ENCODE measurements at places on chromosomes 6 and 20.

GRCh38 chr20:35510951-35511735 is 18.3 kb downstream of the C20orf173 start:
- H3K4me3 ChIP-seq, result no peak overlapping the region
- no peak for DNase-seq
- H3K27ac ChIP-seq, result no peak overlapping the region
- no peaks in the 10 kb centered on the region for H3K4me1 ChIP-seq
- H3K27me3 ChIP-seq, result no peaks in the 10 kb centered on the region

GRCh38 chr6:107550241-107550840 is 60.4 kb downstream of the SOBP start:
- H3K4me1 ChIP-seq, result no peaks in the 10 kb centered on the region
- H3K27ac ChIP-seq, result no peak overlapping the region
- no peak overlapping the region for H3K4me3 ChIP-seq
- H3K36me3 ChIP-seq, result no peaks in the 10 kb centered on the region
- no peak for DNase-seq

- peaks cover 10% of the 10 kb centered on the region for H3K36me3 ChIP-seq
- H3K27me3 ChIP-seq, result no peaks in the 10 kb centered on the region
- no peak overlapping the region for H3K27ac ChIP-seq
- H3K4me3 ChIP-seq, result no peak overlapping the region
- no peak for DNase-seq
These were observed 4.2 kb downstream of the UBE2J1 start for GRCh38 chr6:89348372-89348771.

DNA sequence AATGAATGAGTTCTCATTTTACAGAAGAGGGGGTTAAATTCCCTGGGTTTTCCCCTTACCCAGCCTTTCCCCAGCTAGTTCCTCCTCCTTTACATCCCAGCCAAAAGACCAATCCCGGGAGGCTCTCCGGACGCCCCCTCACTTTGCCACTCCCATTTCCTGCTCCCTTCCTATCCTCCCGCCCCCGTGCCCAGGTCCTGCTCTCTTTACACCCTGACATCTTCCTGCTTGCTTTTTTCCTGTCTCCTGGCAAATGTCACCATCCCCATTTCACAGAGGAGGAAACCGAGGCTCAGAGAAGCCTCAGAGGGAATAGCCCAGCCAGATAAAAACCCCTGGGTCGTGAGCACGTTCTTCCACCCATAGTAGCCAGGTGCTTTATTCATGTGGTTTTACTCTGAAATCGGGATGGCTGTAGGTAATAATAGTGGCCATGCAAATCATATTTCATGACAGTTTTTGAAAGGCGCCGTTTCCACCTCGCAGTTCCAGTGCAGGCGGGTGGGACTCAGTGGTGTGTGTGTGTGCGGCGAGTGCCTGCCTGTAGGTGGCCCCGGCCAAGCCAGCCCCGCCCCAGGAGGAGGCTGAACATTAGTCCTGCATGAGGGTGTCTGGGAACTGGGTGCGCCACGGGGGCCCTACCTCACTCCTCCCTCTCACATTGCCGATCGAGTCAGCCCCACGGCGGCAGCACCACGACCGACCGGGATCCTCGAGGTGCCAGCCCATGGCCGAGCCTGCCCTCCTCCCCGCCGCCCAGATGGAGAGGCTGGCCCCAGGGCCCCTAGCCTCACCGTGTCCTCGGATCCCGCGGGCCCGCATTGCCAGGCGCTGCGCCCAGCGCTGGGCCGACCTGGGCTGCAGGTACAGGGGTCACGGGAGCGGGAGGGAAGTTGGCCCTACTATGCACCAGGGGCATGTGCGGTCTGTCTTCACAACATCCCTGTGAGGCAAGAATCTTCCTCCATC is at the start of gene ARHGAP40:
Gene ARHGAP40 (plus strand): TSS at position 594 of the 969 bp plus-strand sequence.
- peaks cover 36% of the 10 kb centered on the region for H3K27me3 ChIP-seq
- H3K27ac ChIP-seq, result no peak within 1 kb of the TSS
- DNase-seq, result no peak
- H3K4me3 ChIP-seq, result no peak within 1 kb of the TSS
- H3K36me3 ChIP-seq, result no peaks in the 10 kb centered on the region
- H3K4me1 ChIP-seq, result no peaks in the 10 kb centered on the region

GRCh38 chr6:13238640-13239216 is 89.6 kb downstream of the TBC1D7 start:
- H3K4me3 ChIP-seq, result no peak overlapping the region
- H3K27me3 ChIP-seq, result no peaks in the 10 kb centered on the region
- H3K4me1 ChIP-seq, result peaks cover 6% of the 10 kb centered on the region
- no peak overlapping the region for H3K27ac ChIP-seq

GRCh38 chr6:45783716-45784115 is 231.9 kb downstream of the CLIC5 start:
- H3K4me1 ChIP-seq, result no peaks in the 10 kb centered on the region
- H3K4me3 ChIP-seq, result no peak overlapping the region
- no peaks in the 10 kb centered on the region for H3K36me3 ChIP-seq
- DNase-seq, result no peak
- H3K27me3 ChIP-seq, result no peaks in the 10 kb centered on the region

DNA sequence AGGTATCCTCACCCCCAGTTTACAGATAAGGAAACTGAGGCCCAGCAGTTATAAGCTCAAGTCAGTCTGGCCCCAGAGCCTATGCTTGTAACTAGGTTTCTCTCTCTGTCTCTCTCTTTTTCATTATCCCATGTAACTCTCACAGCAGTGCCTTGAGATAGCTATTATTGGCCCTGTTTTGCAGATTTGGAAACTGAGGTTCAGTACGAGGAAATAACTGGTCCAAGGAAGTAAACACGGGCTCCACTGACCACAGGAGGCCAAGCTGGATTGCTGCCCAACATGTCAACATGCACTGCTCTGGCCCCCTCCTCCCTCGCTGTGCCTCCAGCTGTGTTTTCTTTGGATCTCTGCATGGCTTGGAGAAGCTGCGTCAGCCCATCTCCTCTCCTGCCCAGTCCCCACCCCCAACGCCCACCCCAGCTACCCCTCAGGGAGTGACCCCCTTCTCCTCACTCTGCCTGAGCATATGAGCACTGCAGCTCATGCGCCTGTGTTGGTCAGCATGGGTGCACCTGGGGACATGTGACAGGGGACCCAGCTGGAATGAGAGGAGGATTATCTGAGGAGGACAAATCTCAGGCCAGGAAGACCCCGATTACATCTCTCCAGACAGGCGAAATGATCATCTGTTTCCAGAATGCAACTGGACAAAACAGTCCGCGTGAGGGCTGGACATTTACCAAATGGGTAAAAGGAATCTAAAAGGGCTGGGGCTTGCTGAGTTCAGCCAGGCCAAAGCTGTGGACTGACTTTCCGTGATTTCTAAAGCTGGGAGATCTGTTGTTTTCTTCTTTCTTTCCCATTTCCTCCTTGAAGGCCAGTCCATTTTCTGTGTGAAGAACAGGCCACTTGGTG is 7.8 kb upstream of the PLTP start:
- H3K36me3 ChIP-seq, result no peaks in the 10 kb centered on the region
- H3K27me3 ChIP-seq, result no peaks in the 10 kb centered on the region
- peaks cover 25% of the 10 kb centered on the region for H3K4me1 ChIP-seq
- no peak for DNase-seq
- H3K4me3 ChIP-seq, result no peak overlapping the region

Measured in CD14-positive monocyte (primary cell).